Stimulated activated CD4-positive, alpha-beta T cell treated with anti-CD3 and anti-CD28 coated beads, Interleukin-12 subunit alpha, Interleukin-12 subunit beta, amount 100 ng/mL, for 24 hours (primary cell): ENCODE measurements at places on chromosomes 3 and 15.

DNA sequence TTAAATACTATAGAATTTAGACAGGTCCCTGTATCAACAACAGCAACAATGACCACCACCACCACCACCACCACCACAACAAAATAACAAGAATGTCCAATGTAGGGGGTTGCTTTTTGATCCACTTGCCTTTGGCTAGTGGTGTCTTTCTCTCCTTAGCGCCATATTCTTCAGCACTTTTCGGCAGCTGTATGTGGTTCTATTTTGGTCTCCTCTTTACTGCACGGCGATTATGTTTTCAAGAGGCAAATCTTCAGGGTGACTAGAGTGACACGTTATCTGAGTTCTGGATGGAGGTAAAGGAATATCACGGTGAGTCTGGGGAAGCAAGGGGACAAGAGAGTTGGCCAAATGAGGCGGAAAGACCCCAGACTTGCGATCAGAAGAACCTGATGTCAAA lies 56.1 kb downstream of the ST6GAL1 start:
- no peak for DNase-seq

GRCh38 chr3:4897765-4898453 lies 81.3 kb upstream of the BHLHE40 start:
- no peak for DNase-seq

DNA sequence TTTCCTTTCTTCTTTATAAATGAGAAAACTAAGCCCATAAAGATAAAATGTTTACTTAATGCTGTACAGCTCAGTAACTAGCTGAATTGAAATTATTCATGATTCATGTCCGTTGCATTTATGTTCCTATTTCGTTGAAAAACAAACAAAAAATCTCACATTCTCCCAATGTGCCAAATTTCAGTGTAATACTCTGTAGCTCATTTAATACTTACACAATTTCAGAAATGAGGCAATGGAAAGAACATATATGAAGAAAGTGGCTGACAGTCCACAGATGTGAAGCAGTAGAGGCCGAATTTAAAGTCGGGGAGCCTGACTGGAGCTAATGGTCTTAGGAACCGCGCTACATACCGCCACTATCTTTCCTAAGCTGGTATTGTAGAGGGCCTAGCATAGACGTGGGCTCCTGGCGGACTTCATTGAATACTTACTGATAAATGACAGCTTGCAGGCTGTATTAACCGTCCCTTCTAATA lies 651 bp downstream of the PLSCR2 start:
- no peak for DNase-seq

DNA sequence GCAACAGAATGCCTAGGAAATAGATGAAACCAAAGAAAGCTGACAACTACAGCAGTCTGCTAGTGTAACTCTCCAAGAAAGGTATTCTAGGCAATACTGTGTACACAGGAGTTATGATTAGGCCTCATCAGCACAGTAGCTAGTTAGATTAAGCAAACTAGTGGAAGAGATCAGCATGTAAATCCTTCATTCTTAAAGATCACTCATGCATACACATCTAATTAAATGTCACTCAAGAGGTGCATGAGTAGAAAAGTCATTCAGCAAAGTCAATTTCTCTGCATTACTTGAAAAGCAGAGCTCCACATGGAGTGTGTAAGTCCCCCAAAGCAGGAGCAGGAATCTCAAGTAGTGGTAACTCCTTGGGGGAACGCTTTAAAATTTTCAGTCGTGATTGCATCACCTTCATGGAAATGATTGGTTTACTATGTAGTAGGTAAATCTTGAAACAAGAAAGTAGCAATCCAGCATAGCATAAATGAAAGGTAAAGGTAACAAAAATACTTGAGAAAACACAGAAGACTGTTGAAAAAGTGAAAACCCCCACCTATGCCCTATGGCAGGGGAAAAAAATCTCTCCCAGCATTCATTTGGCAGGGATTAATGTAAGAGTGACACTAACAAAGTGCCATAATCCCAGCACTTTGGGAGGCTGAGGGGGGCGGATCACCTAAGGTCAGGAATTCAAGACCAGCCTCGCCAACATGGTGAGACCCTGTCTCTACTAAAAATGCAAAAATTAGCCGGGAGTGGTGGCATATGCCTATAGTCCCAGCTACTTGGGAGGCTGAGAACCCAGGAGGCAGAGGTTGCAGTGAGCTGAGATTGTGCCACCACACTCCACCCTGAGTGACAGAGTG lies 29.4 kb upstream of the PPIB start:
- no peak for DNase-seq

- DNase-seq, result no peak
Measured at GRCh38 chr3:28039234-28039633, 202.2 kb upstream of the CMC1 start.

DNA sequence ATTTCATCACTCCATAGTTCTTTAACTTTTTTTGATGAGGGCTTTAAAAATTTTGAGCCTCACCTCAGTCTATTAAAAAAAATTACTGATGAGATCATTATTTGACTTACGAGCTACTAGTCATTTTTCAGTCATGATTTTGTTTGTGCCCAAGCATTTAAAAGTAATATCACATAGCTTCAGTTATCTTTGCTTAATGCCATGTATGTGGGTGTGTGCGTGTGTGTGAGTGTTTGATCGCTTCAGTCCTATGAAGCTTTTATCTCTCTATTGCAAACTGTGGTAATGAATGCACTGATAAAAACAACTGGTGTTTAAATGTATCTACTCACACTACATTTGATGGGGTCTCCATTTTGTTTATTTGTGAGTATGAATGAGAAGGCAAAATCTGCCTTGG lies 49.8 kb downstream of the RSRC1 start:
- DNase-seq, result no peak

- no peak for DNase-seq
Measured at GRCh38 chr3:188667926-188668325, 503.8 kb upstream of the TPRG1 start.

DNA sequence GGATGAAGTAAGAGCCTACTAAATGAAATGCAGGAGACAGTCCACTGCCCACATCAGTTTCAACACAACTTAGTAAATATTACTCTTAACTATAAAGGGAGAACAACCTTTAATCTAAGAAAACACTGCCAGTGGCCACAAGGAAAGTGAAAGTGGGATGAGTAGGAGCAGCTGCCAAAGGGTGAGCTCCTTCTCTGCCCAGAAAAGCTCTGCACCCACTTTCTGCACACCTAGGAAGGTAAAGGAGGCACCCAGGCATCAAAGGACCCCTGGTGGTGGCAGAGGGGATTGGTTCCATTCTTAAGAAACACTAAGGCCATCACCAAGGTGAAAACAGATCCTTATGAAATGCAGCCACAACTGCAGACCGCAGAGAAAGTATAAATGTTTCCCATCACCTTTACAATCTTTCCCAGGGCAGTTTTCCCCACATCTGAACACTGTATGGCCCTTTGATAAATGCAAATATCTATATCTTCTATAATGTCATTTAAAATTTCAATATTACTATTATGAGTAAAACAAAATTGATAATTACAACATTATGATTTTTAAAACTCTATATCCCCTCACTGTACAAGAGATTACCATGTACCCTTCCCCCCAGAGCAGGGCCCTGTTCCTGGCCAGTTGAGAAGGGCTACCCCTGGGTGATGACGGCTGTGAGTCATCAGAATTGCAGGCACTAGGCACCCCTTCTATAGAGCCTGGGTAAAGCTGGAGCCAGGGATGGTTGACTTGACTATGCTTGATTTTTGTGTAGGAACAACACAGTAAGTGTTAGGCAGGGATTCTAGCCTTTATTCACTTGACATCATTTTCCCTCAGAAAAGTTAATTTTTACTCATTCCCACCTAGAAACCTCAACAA lies 92.0 kb downstream of the SNRK start:
- peak; percentile 52 for DNase-seq

GRCh38 chr15:77986891-77987764 lies 90.4 kb downstream of the TBC1D2B start:
- no peak for DNase-seq

DNA sequence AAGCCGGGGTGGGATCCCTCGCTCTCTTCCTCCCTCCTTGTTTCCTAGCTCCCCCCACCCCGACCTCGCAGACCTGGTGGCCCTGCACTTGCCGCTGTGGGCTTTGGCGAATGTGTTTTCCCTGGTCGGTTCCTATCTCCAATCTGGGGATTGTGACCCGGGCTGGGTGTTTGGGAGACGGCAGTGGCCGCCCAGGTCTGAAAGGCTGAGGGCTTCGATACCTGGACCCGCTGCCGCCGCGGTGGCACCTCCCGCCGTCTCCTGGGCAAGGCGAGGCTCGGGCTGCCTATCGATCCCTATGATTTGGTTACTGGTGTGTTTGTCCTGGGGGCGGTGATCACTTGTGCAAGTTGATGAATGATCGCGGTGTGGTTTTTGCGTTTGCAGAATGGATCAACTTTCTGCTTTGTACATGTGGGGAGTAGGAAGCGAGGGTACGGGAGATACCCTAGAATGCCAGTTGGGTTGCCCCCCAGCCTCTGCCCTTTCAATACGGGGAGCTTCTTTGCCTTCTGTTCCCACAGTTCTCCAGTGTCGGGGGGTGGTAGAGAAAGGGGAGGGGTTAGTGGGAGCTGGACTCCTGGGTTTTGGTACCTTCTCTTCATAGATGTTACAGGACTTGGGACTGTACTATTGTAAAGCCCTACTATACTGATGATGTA lies 3.0 kb downstream of the BBX start:
- no peak for DNase-seq

DNA sequence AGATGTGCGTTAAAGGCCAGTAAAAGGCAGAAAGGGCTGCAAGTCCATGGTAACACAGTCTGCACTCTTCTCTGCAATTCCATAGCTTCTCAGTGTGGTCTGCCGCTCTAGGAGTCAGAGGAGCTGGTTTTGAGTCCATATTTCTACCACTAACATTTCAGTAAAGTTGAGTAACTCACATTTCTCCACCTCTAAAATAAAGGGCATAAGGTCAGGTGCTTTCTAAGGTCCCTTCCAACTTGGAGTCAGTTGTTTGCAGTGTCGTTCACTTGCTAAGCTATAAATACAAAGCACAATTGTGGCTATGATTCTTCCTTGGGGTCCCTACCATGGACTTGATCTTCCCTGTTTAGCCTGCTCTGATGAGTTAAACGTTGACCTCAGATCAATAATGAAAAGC lies 171.1 kb downstream of the P3H2 start:
- no peak for DNase-seq

GRCh38 chr3:126903521-126903920 lies 79.4 kb upstream of the PLXNA1 start:
- no peak for DNase-seq

DNA sequence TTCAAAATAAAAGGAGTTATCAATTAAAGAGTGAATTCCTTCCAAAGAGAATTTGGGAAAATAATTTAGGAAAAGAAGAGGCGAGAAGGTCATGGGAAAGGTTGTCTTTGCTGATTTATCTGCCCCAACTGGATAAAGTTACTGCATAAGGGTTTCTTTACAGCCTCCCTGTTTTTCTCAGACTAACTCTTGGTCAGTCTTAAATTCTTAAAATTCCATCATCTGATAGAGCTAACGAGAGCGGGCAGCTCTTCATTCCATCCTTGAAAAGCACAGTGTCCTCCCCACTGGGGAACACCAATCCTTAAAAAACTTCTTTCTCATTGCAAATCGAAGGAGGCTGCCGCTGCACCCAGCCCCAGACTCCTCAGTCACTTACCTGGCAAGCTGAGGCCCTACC lies 107.2 kb downstream of the PGPEP1L start:
- DNase-seq, result no peak

GRCh38 chr3:66253790-66254620 lies 33.2 kb downstream of the SLC25A26 start:
- no peak for DNase-seq

DNA sequence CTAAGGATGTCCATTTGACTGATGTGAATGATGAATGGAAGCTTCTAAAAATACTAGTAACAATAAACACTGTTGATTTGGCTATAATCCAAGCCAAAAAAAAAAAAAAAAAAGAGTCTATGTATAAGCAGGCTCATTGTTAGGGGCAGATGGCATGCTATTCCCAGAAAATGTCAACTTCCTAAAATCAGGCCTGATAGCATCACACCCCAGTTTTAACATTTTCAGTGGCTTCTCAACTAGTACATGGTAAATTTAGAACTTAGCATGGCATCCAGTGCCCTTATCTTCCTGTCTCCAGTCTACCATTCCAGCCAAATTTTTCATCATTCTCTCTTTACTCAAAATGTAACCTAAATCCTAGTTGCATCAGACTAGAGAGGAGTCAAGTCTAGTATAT lies 288.2 kb upstream of the ZNF385D start:
- DNase-seq, result no peak

DNA sequence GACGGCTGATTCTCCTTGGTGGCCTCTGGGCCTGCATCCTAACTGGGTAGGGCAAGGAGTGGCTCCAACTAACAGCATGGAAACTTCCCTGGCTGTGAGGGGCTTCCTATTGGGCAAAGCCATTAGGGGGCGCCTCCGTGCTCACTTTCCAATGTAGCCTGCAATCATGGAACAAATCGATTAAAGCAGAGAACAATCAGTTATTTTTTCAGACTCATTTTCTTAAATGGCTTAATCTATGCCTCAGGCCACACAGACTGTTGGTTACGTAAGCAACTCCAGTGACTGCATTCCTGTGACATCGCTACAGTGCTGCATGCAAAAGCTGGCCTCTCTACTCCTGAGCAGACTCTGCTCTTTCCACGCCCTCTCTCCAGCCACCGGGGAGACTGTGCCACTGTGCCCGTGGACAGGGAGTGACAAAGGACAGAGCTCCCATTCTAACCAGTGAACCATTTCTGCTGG lies 278.9 kb downstream of the KLF13 start:
- DNase-seq, result no peak

GRCh38 chr15:39013262-39013661 lies 448.6 kb upstream of the RASGRP1 start:
- DNase-seq, result no peak

DNA sequence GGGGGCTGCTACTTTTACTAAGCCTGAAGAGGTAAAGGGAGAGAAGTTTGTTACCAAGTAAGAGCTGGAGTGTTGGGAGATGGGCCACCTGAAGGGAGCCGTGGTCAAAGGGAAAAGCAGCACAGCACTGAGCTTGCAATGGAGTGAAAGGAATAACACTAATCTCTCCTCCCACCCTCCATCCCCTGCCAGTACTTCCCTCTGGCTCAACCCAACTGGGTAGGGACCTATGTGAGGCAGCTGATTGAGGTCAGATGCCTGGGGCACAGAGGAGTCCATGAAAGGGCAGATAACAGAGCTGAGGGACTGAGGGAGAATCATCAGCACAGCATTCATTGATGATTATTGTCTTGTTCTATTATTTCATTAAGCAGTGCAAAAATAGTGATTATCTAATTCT lies 212.4 kb upstream of the TBC1D5 start:
- DNase-seq, result no peak

- DNase-seq, result no peak
Measured at GRCh38 chr3:58698246-58698645, 31.7 kb upstream of the FAM3D start.

- DNase-seq, result no peak
Measured at GRCh38 chr3:165125836-165126235, 47.5 kb upstream of the SI start.
